ENCODE measurements at places on chromosomes 5 and 9.

GRCh38 chr5:107671742-107672210, 1.0 kb upstream of the EFNA5 start:
- H3K4me3 ChIP-seq: peak overlapping the region; percentile 79
- peaks cover 6% of the 10 kb centered on the region for H3K36me3 ChIP-seq
- peaks cover 82% of the 10 kb centered on the region for H3K27me3 ChIP-seq
- no peak overlapping the region for H3K27ac ChIP-seq

DNA sequence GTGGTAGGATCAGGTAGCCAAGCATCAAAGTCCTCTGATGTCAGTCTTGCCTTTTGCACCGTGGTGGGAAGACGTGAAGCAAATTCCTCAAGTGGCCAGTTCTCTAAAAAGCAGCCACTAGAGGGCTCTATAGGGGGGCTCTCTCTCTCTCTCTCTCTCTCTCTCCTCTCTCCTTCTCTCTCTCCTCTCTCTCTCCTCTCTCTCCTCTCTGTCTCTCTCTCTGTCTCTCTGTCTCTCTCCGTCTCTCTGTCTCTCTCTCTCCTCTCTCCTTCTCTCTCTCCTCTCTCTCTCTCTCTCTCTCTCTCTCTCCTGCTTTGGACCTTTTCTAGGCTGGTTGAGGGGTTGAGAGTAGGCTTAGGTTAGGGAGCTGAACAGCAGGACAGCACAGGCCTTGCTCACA, 13.9 kb upstream of the OSMR start:
- H3K4me1 ChIP-seq: no peaks in the 10 kb centered on the region
- peaks cover 15% of the 10 kb centered on the region for H3K27me3 ChIP-seq

DNA sequence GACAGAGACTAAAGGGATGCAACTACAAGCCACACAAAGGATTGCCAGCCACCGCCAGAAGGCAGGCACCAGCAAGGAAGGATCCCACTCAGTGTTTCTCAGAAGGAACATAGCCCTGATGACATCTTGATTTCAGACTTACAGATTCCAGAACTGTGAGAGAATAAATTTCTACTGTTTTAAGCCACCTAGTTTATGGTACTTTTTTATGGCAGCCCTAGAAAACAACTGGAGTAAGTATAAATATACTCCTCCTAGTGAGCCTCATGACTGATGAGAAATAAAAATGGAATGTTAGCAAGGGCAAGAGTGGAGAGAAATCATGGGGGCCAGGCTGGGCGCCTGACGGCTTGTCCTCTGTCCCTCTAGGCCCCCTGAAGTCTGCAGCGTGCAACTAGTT, 307.3 kb downstream of the PIK3R1 start:
- DNase-seq: no peak
- no peaks in the 10 kb centered on the region for H3K27me3 ChIP-seq
- H3K27ac ChIP-seq: no peak overlapping the region
- H3K36me3 ChIP-seq: no peaks in the 10 kb centered on the region
- no peaks in the 10 kb centered on the region for H3K4me1 ChIP-seq
- no peak overlapping the region for H3K4me3 ChIP-seq

DNA sequence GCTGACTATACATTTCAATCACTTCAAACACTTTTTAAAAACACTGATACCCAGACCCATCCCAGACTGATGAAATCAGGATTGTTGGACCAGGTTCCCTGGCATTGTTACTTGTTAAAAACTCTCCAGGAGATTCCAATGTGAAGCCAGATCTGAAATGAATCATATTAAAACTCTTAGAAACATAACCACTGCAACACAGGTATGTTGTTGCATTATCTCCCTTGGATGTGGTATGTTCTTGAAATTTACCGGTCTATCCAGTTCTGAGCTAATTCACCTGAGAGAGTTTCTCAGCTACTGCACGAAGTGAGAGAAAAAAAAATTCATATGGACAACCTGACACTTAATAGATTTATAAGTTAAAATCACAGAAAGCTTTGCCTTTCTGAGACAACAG, 21.8 kb downstream of the MEF2C start:
- no peak overlapping the region for H3K4me3 ChIP-seq
- no peaks in the 10 kb centered on the region for H3K4me1 ChIP-seq
- peaks cover 1% of the 10 kb centered on the region for H3K27me3 ChIP-seq
- H3K27ac ChIP-seq: no peak overlapping the region
- no peak for DNase-seq

DNA sequence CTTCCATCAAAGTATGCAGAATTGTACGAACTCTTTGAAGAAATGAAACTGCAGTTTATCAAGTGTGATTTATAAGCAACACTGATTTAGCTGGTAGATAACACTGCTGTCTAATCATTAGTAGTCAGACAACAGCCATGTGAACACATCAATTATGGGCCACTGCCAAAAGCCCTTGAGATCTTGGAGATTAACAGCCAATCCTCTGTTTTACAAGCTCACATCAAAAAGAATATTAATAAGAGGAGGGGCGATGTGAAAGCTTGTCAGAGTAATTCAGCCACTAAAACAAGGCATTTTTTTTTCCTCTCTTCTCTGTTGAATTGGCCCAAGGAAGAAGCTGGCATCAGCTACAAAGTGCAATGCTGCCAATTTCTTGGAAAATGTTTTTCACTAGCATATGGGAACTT, 28.1 kb downstream of the ZNF608 start:
- no peak overlapping the region for H3K4me3 ChIP-seq
- no peak for DNase-seq
- H3K4me1 ChIP-seq: no peaks in the 10 kb centered on the region
- no peaks in the 10 kb centered on the region for H3K36me3 ChIP-seq
- no peak overlapping the region for H3K27ac ChIP-seq

GRCh38 chr9:78769690-78770089, 472.8 kb downstream of the PSAT1 start:
- no peaks in the 10 kb centered on the region for H3K4me1 ChIP-seq
- no peak overlapping the region for H3K27ac ChIP-seq
- no peaks in the 10 kb centered on the region for H3K27me3 ChIP-seq
- no peaks in the 10 kb centered on the region for H3K36me3 ChIP-seq
- no peak for DNase-seq

- H3K27me3 ChIP-seq: peaks cover 40% of the 10 kb centered on the region
- no peak for DNase-seq
- H3K4me1 ChIP-seq: peaks cover 7% of the 10 kb centered on the region
- no peak overlapping the region for H3K27ac ChIP-seq
These were observed 11.8 kb upstream of the TGFBI start for GRCh38 chr5:136016945-136017530.

DNA sequence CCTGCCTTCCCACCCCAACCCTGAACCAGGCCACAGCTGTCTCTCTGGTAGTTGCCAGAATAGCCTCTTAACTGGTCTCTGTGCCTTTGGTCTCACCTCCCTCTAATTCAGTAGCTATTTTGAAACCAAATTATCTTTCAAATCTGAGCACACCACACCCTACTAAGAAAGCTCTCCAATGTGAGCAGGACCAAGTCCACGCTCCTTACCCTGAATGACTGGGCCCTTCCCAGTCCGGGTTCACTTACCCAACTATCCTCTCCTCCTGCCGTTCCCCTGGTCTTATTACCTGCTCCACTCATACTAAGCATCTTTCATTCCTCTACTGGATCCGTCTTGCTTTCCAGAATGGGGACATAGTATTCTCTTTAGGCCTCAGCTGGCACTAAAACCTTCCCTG, 16.8 kb downstream of the ANKH start:
- no peak overlapping the region for H3K27ac ChIP-seq
- no peaks in the 10 kb centered on the region for H3K27me3 ChIP-seq

DNA sequence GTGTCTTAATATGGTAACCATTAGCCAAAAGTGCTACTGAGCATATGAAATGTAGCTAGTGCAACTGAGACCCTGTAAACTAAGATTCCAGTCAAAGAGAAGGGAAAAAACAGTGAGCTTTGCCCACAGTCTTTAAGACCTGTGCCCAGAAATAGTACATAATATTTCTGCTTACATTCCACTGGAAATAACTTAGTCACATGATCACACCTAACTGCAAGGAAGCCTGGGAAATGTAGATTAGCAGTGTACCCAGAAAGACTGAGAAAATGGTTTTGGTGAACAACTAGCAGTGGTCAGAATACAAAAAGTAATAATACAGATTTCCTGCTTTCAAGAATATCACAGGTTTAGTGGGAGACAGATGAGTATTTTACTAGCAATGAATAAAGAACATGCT, 2.5 kb upstream of the CPLANE1 start:
- no peak overlapping the region for H3K4me3 ChIP-seq
- H3K4me1 ChIP-seq: peaks cover 15% of the 10 kb centered on the region
- DNase-seq: no peak
- H3K27ac ChIP-seq: no peak overlapping the region

- no peaks in the 10 kb centered on the region for H3K36me3 ChIP-seq
- H3K27me3 ChIP-seq: no peaks in the 10 kb centered on the region
- H3K4me1 ChIP-seq: no peaks in the 10 kb centered on the region
These were observed 108.5 kb downstream of the C9orf152 start for GRCh38 chr9:110099236-110100095.

- no peak overlapping the region for H3K4me3 ChIP-seq
- DNase-seq: no peak
- H3K36me3 ChIP-seq: no peaks in the 10 kb centered on the region
- H3K4me1 ChIP-seq: peaks cover 19% of the 10 kb centered on the region
These were observed 59.1 kb downstream of the FNBP1 start for GRCh38 chr9:129983891-129984290.

GRCh38 chr9:113634596-113635515, 171.3 kb downstream of the RGS3 start:
- H3K27me3 ChIP-seq: peaks cover 3% of the 10 kb centered on the region
- DNase-seq: no peak
- H3K36me3 ChIP-seq: no peaks in the 10 kb centered on the region
- H3K4me1 ChIP-seq: no peaks in the 10 kb centered on the region
- H3K27ac ChIP-seq: no peak overlapping the region
- no peak overlapping the region for H3K4me3 ChIP-seq

DNA sequence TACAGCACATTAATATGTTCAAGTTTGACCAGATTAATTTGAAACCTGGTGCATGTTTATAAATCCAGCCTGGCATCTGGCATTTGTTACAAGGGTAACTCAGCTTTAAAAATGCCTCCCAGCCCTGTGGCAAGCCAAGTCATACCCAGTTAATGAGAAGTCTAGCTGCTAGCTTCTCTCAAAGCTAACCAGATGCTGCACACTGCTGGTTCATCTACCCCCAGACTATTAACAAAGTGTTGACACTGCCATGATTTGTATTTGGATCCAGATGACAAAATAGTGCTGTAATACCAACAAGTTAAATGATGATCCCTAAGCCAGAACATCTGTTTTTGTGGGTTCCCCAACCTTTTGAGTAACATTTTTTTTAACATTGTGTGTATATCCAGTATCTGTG, 573.7 kb upstream of the DAB2 start:
- no peaks in the 10 kb centered on the region for H3K36me3 ChIP-seq
- DNase-seq: no peak
- H3K4me3 ChIP-seq: no peak overlapping the region

GRCh38 chr5:7856855-7857254, 5.9 kb upstream of the CFAP90 start:
- H3K27ac ChIP-seq: no peak overlapping the region
- H3K36me3 ChIP-seq: peaks cover 12% of the 10 kb centered on the region
- no peaks in the 10 kb centered on the region for H3K27me3 ChIP-seq
- no peak overlapping the region for H3K4me3 ChIP-seq
- peaks cover 12% of the 10 kb centered on the region for H3K4me1 ChIP-seq

DNA sequence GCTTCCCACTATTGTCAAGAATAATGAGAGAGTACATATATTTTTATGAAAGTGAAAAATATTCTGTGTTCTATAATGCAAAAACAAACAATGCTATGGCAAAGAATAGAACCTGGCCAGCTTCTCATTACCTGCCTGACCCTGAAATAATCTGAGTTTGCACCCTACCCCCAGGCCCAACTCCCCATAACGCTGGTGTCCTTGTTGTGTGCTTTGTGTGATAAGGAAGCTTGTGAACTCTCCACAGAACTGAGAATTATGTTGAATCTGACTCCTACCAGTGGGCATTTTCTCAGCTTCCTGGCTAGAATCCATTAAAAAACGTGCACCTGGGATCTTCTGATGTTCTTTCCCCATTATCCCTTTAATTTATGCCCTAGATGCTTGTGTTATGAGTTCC, 178.0 kb upstream of the GNA14 start:
- no peak overlapping the region for H3K4me3 ChIP-seq
- H3K27me3 ChIP-seq: no peaks in the 10 kb centered on the region
- H3K4me1 ChIP-seq: peaks cover 46% of the 10 kb centered on the region
- H3K36me3 ChIP-seq: peaks cover 6% of the 10 kb centered on the region
- no peak overlapping the region for H3K27ac ChIP-seq

DNA sequence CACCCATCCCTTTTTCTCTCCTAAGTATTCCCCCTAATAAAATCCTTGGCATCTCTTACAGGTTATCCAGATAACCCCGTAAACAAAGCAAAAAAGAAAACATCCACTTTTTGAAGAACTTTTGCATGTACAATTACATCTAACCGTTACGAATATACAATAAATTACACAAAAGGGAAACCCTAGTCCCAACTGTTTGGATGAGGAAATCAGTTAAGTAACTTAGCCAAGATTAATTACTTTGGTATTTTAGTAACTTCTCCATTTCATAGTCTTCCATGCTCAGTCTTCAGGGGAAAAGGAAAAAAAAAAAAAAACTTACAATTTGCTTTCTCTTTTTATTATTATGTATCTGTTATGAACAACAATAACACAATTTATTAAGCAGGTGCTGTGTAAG, 212.9 kb downstream of the ACTL7B start:
- no peak for DNase-seq
- no peaks in the 10 kb centered on the region for H3K27me3 ChIP-seq
- H3K4me1 ChIP-seq: no peaks in the 10 kb centered on the region
- H3K27ac ChIP-seq: no peak overlapping the region
- no peak overlapping the region for H3K4me3 ChIP-seq
- H3K36me3 ChIP-seq: peaks cover 6% of the 10 kb centered on the region

DNA sequence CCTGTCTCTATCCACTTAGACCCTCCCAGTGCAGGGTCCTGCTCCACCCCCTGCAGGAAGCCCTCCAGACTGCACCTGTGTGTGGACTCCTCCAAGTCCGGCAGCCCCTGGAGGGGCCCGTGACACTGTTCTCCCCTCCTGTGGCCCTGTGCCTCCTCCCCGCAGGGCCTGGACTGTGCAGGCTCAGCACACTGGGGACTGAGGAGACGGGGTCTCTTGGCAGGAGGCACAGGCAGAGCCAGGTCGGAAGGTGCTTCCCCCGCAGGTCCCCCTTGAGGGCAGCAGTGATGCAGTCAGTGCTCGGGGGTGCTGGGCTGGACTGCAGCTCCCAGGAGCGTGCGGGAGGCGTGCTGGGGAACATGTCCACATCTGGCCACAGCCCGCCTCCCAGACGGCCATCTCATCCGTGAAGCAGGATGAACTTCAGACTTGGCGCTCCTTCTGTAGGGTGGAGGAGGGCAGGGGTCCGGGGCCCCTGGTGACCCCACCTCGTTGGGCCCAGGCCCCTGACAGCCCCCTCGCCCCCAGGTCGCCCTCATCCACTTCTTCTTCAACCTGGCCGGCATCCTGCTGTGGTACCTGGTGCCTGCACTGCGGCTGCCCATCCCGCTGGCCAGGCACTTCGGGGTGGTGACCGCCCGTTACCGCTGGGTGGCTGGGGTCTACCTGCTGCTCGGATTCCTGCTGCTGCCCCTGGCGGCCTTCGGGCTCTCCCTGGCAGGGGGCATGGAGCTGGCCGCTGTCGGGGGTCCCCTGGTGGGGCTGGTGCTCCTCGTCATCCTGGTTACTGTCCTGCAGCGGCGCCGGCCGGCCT, 4.9 kb downstream of the SLC34A3 start:
- peaks cover 18% of the 10 kb centered on the region for H3K27me3 ChIP-seq
- no peak overlapping the region for H3K4me3 ChIP-seq
- H3K36me3 ChIP-seq: no peaks in the 10 kb centered on the region
- H3K27ac ChIP-seq: no peak overlapping the region
- DNase-seq: no peak

- no peaks in the 10 kb centered on the region for H3K4me1 ChIP-seq
- no peak overlapping the region for H3K4me3 ChIP-seq
- no peak overlapping the region for H3K27ac ChIP-seq
- no peaks in the 10 kb centered on the region for H3K27me3 ChIP-seq
- DNase-seq: no peak
- no peaks in the 10 kb centered on the region for H3K36me3 ChIP-seq
These were observed 959.1 kb upstream of the WWC1 start for GRCh38 chr5:167332309-167332708.
